ENCODE measurements at places on chromosomes 2 and 18. TPM values are rescaled to one million over a fixed set of nuclear protein-coding genes. Genes with fewer than 3 reads are reported as not detected.
A peak's percentile ranks its signal among the peaks of the same experiment; 100 is the strongest.

- DNase-seq = no peak
These were observed 17.1 kb downstream of the GYPC start for GRCh38 chr2:126672980-126673605.

GRCh38 chr2:3105814-3106569 lies 271.6 kb downstream of the EIPR1 start:
- DNase-seq = no peak

DNA sequence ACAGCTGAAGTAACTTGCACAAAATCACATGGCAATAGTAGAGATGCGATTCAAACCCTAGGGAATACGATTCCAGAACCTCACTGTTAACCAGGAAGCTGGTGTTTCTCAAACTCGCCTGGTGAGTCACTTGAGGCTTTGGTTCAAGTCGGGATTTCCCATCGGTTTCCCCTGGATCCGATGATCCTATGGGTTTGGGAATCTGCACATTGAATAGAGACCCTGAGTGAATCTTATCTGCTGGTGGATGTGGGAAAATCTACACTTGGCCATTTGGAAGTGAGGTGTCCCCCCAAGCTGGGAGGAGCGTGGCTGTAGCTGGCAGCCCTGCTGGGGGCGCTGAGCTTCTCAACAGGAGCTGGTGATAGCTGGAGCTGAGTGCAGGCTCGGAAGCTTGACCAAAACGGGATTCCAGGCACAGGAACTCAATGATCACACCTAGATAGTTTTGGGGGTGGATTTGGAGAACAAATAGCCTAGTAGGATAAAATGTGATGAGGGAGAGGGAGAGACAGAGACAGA lies 135.4 kb downstream of the PRKCE start:
- no peak for DNase-seq

GRCh38 chr2:106847366-106847765 lies 38.6 kb downstream of the ST6GAL2 start:
- no peak for DNase-seq

DNA sequence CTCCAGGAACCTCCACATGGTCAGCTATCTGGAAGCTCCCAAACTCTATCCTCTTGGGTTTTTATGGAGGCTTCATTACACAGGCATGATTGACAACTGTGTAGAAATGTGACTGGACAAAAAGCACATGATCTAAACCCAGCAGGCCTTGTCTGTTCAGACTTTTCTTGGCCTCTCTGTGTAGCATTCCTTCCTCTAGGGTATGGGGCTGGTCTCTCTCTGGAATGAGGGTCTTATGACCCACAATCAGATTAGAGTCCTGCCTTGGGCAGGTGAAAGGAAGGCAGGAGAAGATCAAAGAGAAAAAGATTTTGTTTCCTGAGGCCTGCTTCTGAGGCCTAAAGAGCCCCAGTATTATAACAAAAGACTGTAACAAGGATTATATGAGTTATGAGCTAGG lies 162.7 kb downstream of the SP3 start:
- no peak for DNase-seq

DNA sequence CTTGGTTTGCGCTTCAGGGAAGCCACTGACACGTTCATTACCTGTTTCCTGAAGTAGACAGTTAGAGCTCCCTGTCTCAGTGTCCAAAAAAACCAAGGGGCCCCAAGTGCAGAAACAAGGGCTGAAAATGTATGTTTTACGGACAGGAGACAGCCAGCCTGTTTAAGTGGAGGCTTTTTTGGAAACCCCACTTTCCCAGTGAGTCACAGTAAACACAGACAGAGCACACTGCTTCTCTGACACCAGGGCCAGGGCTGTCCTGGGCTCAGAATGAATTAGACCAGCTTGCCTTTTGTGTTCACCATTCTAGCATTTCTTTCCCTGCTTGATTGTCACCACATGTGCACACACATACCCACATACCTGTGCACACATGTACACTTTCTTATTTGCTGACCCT lies 128.6 kb downstream of the SH3RF3 start:
- DNase-seq = no peak

GRCh38 chr18:22020127-22020866 lies 149.1 kb upstream of the GATA6 start:
- no peak for DNase-seq

DNA sequence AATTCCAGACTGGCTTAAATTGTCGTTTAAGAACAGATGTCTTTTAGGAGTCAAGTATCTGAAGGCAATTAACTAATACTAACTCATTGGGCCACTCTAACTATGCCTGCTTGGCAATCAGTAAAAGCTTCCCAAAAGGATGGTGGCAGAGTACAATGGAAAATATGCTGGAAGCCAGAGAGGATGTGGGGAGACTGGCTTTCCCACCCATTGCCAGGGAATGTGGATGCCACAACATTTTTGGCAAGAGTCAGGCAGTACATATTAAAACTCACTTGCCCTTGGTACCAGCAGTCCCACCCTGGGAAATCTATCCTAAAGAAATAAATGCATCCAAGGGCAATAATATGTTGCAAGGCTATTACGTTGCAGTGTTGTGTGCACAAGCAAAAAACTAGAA lies 74.0 kb upstream of the FZD7 start:
- no peak for DNase-seq

DNA sequence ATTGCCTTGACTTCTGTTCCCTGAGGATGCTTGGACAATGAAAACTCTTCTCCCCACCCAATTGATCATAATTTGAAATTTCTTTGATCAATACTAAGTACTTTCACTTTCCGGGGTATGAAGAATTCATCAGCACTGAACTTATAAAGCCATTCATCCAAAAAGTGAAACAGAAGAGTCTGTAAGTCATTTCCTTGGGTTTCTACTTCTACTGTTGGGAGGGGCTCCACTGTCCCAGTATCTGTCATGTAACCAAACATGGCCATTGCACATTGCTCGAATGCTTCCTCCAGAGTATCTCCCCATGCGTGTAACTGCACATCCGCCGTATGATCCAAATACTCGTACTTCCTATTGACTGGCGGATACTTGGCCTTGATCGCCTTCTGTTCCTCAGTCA lies 30.3 kb downstream of the NCL start:
- no peak for DNase-seq

DNA sequence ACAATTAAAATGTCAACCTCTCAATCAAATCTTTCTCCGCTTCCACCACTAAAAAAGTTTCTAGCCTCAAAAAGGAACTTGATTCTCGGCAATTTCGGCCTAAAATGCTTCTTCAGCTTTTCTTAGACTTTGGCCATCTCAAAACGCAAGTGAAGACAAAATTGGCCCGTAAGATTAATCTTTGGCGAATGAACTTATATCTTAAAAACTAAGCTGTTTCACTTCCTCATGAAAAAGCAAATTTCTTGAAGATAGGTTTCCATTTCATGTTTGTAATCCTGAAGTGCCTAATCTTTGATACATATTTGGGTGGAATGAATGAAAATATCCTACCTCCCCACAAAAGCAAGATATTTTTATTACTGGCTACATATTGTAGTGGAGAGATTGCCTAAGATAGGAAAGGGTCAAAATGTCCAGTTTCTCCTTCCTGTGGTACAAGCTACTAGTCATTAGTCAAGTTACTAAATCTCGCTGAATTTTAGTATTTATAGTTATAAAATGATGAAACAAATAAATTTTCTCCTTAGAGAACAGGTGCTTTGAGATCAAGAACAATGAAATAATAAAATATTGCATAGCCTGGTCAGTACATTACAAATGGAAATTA lies 85.4 kb upstream of the ZEB2 start:
- no peak for DNase-seq

GRCh38 chr2:30439879-30440278 lies 7.2 kb upstream of the LCLAT1 start:
- DNase-seq = no peak

GRCh38 chr2:191432121-191432520 lies 186.9 kb downstream of the MYO1B start:
- DNase-seq = no peak

GRCh38 chr18:36176711-36177110 lies 10.6 kb upstream of the MOCOS start:
- no peak for DNase-seq

GRCh38 chr2:1366546-1367134 lies 46.6 kb upstream of the TPO start:
- DNase-seq = no peak

GRCh38 chr18:55407191-55407590 lies 180.8 kb downstream of the TCF4 start:
- no peak for DNase-seq

- no peak for DNase-seq
These were observed 1.7 kb downstream of the SLC8A1 start for GRCh38 chr2:40450066-40450795.

DNA sequence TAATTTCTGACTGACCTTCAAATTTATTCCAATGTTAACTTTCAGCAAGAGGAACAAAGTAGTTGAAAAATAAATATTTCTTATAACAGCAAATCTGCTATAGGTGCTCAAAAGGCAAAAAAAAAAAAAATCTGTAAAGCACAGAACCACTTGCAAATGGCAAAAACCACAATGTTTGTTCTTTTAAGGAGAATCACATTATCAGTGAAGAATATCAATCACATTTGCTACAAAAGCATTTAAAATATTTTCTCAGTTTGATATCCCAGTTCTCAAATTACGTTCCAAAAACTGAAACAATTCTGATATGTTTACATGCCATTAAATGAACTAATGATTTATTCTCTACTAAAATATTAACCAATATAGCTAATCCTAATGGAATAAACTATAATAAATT lies 163.3 kb downstream of the METTL4 start:
- no peak for DNase-seq

- DNase-seq = no peak
These were observed 278.0 kb upstream of the DSEL start for GRCh38 chr18:67794521-67794920.

DNA sequence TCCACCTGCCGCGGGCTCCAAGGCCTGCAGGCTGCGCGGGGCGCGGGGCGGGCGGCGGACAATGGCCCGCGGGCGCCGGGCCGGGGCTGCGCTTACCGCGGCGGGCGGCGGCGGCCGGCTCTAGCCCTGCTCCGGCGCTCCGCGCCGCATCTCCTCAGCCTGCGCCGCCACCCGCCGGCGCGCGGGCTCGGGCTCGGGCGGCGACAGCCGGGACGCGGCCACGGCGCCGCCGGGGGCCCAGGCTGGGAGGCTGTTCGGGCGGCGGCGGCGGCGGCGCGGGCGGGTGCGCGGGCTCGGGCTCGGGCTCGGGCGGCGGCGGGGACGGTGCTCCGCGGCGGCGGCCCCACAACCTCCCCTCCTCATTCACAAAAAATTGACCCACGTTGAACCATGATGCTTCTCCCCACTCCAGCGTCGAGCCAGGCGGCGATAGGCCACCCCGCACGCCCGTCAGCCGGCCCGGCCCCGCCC lies at the start of gene HDAC4:
TSS of gene HDAC4 (minus strand) at position 425 of the 471 bp plus-strand sequence. CDS start 48,321 bp downstream, outside the sequence.
- no peak for DNase-seq

DNA sequence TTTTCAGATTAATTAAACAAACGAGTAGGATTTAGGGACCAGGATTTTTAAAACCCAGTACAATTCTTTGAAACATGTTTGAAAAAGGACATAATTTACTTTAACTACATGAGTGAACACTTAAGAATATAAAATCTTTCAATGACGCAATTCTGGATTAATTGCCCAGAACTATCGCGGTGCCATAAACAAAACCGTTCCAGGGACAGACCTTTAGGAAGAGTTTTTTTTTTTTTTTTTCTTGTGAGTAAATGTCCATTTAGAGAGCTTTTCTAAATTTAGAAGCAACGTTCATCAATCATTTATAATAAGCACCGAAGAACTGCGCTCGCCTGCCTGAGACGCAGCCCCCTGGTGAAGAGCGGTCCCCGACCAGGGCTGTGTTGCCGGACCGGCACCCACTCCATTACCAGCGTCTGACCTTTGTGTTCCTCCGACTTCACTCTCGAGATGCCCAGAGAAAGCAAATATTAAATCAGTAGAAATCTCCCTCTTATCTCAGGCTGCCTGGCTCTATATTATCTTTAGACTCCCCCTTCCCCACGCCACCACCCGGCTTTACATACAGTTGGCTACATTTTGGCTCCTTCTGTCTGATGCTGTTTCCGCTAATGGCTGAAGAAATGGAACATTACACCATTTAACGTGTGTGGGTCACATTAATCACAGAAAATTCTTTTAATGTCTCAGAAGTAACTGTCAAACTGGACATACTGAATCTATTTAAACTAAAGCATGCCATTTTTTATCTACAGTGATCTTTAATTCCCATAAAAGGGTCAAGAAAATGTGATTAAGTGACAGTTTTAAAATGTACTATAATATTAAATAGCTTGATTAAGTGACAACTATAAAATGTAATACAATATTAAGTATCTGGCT lies 364.0 kb upstream of the MEIS1 start:
- peak; percentile 62 for DNase-seq

DNA sequence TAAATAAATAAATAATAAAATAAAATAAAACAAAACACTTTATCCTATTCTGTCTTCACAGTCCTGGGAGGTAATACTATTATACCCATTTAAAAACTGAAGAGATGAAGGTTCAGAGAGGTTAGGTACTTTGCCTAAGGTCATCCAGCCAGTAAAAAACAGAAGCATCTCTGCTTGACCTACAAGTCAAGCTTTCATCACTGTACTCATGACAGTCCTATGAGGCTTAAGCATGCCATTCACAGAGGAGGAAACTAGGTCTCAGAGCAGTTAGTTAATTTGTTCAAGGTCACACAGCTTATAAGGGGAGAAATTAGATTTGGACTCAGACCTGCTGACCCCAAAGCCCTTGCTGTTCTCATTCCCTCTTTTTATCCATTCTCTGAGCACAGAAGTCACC lies 77.5 kb downstream of the MARCO start:
- DNase-seq = no peak

- DNase-seq = no peak
These were observed 42.5 kb downstream of the DCDC2C start for GRCh38 chr2:3745920-3746319.

- DNase-seq = no peak
These were observed 68.7 kb downstream of the ZFP36L2 start for GRCh38 chr2:43157506-43158246.

GRCh38 chr2:73109431-73110167 lies 3.1 kb downstream of the RAB11FIP5 start:
- DNase-seq = no peak

GRCh38 chr2:575727-576236 lies 101.4 kb downstream of the TMEM18 start:
- DNase-seq = no peak

- DNase-seq = peak; percentile 66
These were observed at the start of gene LTBP1 for GRCh38 chr2:32946314-32947075. TSS of gene LTBP1 (plus strand) at chr2:32946953. CDS start at chr2:32947325, 372 bp downstream.

GRCh38 chr2:42810971-42811811 lies 18.8 kb upstream of the HAAO start:
- no peak for DNase-seq

The ANAPC1 gene
- 38.3 TPM for polyA plus RNA-seq

The USP14 gene
- 63.6 TPM for polyA plus RNA-seq

The POTEE gene
- 0.03 TPM for polyA plus RNA-seq

The BUB1 gene
- 21.9 TPM for polyA plus RNA-seq

The HTR2B gene
- polyA plus RNA-seq = 15.6 TPM

The TP53I3 gene
- 42.9 TPM for polyA plus RNA-seq

The CCDC121 gene
- polyA plus RNA-seq = 14.1 TPM

The IL1RL1 gene
- 0.58 TPM for polyA plus RNA-seq

The PSTPIP2 gene
- polyA plus RNA-seq = 10.2 TPM

The ITGAV gene
- 72.2 TPM for polyA plus RNA-seq

The LBX2 gene
- polyA plus RNA-seq = 1.7 TPM

The CD8A gene
- polyA plus RNA-seq = 0.26 TPM

The GALNT5 gene
- 0.67 TPM for polyA plus RNA-seq

The MOGAT1 gene
- polyA plus RNA-seq = not detected

The COL4A4 gene
- polyA plus RNA-seq = 49.7 TPM

The CBLN2 gene
- 10.1 TPM for polyA plus RNA-seq

The MOCOS gene
- 1.1 TPM for polyA plus RNA-seq

Data from right renal cortex interstitium (tissue), 3 donors.